ENCODE measurements at places on chromosomes 6 and 20. TPM values are rescaled to one million over a fixed set of nuclear protein-coding genes. Genes with fewer than 3 reads are reported as not detected.

Gene PSORS1C1
- not detected for total RNA-seq

GRCh38 chr6:55981660-55982059 is 106.3 kb upstream of the BMP5 start:
- no peak overlapping the region for H3K4me3 ChIP-seq
- DNase-seq: no peak
- H3K4me1 ChIP-seq: no peaks in the 10 kb centered on the region
- no peak overlapping the region for H3K27ac ChIP-seq
- H3K36me3 ChIP-seq: no peaks in the 10 kb centered on the region
- no peaks in the 10 kb centered on the region for H3K27me3 ChIP-seq

GRCh38 chr6:138400326-138400725 is 3.7 kb upstream of the HEBP2 start:
- no peaks in the 10 kb centered on the region for H3K27me3 ChIP-seq
- no peak for DNase-seq
- H3K4me1 ChIP-seq: peaks cover 13% of the 10 kb centered on the region
- H3K4me3 ChIP-seq: no peak overlapping the region
- peaks cover 5% of the 10 kb centered on the region for H3K36me3 ChIP-seq

DNA sequence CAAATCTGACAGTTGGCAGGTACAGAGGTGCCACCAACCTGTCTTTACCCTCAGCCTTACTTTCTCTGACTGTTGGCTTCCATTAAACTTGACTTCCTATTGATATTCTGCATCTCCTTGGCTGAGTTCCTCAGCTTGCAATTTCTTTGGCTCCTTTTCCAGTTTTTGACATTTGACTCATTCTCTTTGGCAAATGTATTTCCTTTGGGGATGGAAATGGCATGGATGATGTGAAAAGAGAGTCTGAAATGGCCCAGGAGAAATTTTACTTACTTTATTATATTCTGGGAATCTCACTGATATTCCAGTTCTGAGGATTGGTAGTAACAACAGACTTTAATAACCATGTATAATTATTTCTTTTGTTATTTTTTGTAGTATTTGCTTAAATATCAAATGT is 255.2 kb downstream of the CD109 start:
- H3K27me3 ChIP-seq: peaks cover 8% of the 10 kb centered on the region
- DNase-seq: no peak
- no peaks in the 10 kb centered on the region for H3K36me3 ChIP-seq
- peaks cover 11% of the 10 kb centered on the region for H3K4me1 ChIP-seq

Gene KIF13A
- total RNA-seq: not detected

Gene MAD2L1BP
- total RNA-seq: 40.4 TPM

DNA sequence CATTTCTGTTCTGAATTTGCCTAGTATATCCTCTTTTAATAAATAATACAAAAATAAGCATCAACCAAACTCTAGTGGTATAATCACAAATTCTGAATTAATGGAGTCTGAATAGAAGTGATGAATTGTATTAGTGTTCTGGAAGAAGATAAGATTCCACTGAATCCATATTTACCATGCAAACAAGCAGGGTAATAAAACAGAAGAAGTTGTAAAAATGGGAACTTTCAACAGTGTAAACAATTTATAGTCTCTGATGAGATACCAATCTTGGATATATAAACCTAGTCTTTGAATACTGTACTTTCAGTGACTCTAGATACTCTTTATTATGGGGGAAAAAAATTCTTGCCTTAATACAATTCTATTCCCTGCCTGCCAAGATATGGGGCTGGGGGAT is 197.6 kb downstream of the KHDC1L start:
- H3K27me3 ChIP-seq: peaks cover 2% of the 10 kb centered on the region
- no peak overlapping the region for H3K4me3 ChIP-seq
- no peak overlapping the region for H3K27ac ChIP-seq
- H3K4me1 ChIP-seq: peaks cover 25% of the 10 kb centered on the region
- no peak for DNase-seq
- H3K36me3 ChIP-seq: no peaks in the 10 kb centered on the region

GRCh38 chr6:158865769-158866168 is 46.6 kb upstream of the EZR start:
- H3K27ac ChIP-seq: no peak overlapping the region
- peaks cover 28% of the 10 kb centered on the region for H3K4me1 ChIP-seq
- H3K36me3 ChIP-seq: no peaks in the 10 kb centered on the region
- H3K27me3 ChIP-seq: peaks cover 15% of the 10 kb centered on the region

Gene BCAS1
- total RNA-seq: not detected

Gene CRISP3
- total RNA-seq: not detected

All from activated CD4-positive, alpha-beta memory T cell treated with anti-CD3 and anti-CD28 coated beads, Interleukin-2, amount 10 ng/mL, durations not matched to agents 7 days and 5 days (primary cell).